ENCODE measurements at places on chromosomes 2 and 18. TPM values are rescaled to one million over a fixed set of nuclear protein-coding genes. Genes with fewer than 3 reads are reported as not detected.

SOWAHC gene
- 2.7 TPM for polyA plus RNA-seq

MYCN gene
- polyA plus RNA-seq, result 0.03 TPM

SGPP2 gene
- polyA plus RNA-seq, result 0.67 TPM

ANKRD30BL gene
- polyA plus RNA-seq, result 0.06 TPM

GAL3ST2 gene
- not detected for polyA plus RNA-seq

ANXA4 gene
- polyA plus RNA-seq, result 15.0 TPM

CTAGE1 gene
- polyA plus RNA-seq, result not detected

NTSR2 gene
- polyA plus RNA-seq, result not detected

CNDP1 gene
- 0.03 TPM for polyA plus RNA-seq

RNF149 gene
- polyA plus RNA-seq, result 31.8 TPM

SLC5A7 gene
- not detected for polyA plus RNA-seq

TXNDC2 gene
- 0.03 TPM for polyA plus RNA-seq

ABCG5 gene
- polyA plus RNA-seq, result 0.05 TPM

PRSS56 gene
- 0.04 TPM for polyA plus RNA-seq

ASTL gene
- polyA plus RNA-seq, result 0.29 TPM

ALPP gene
- not detected for polyA plus RNA-seq

FTCDNL1 gene
- polyA plus RNA-seq, result 3.7 TPM

LYPD1 gene
- 0.15 TPM for polyA plus RNA-seq

KATNAL2 gene
- polyA plus RNA-seq, result 2.5 TPM

TCF7L1 gene
- polyA plus RNA-seq, result 5.2 TPM

EPAS1 gene
- 30.5 TPM for polyA plus RNA-seq

All from spleen (tissue), 13 donors.